ENCODE measurements at places on chromosomes 5 and 9.

DNA sequence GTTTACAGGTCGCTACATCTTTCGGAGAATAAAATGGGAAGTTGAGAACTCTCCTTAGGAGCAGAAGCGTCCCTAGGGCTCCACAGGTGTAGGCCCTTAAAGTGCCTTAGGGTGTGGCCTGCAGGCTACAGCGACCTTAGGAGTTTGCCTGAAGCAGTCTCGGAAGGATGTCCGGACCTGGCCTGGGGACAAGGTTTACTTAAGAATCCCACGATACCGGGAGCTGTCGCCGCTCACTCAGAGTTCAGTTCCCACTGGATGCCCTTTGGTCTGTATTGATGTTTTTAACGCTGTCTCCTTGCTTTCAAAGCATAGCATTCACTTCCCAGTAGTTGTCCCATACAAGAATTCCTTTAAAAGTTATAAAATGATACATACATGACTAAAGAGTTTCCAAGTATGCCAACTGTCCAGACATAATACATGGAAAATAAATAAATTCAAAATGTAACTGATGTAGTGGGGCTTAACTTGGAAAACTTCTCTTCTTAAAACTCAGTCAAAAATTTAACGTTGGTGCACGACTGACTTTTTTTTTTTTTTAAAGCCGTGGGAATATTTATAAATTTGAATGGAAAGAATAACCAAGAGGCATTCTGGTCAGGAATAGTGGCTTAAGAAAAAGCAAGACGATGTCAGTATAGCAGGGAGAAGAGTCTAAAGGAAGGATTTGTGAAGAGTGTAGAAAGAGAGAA lies 848 bp downstream of the RAD50 start:
- DNase-seq = no peak

- DNase-seq = no peak
Measured at GRCh38 chr9:91839926-91840465, 110.0 kb downstream of the ROR2 start.

DNA sequence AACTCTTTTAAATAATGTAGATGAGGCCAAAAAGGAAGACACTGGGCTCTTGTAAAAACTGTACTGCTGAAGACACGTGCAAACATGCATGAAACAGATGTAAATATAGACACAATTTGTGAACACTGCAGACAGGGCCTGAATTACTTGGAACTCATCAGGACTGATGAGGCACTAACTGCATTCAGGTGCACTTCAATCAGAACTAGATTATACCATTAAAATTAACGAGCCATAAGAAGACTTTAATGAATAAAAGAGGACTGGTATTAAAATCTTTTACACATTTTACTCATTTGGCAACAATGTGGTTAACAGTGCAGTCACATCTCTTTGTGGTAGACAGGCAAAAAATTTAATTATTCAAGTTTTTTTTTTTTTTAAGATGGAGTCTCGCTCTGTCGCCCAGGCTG lies 13.4 kb upstream of the ZCCHC9 start:
- no peak for DNase-seq

- no peak for DNase-seq
Measured at GRCh38 chr5:134515801-134516200, 9.7 kb upstream of the JADE2 start.

DNA sequence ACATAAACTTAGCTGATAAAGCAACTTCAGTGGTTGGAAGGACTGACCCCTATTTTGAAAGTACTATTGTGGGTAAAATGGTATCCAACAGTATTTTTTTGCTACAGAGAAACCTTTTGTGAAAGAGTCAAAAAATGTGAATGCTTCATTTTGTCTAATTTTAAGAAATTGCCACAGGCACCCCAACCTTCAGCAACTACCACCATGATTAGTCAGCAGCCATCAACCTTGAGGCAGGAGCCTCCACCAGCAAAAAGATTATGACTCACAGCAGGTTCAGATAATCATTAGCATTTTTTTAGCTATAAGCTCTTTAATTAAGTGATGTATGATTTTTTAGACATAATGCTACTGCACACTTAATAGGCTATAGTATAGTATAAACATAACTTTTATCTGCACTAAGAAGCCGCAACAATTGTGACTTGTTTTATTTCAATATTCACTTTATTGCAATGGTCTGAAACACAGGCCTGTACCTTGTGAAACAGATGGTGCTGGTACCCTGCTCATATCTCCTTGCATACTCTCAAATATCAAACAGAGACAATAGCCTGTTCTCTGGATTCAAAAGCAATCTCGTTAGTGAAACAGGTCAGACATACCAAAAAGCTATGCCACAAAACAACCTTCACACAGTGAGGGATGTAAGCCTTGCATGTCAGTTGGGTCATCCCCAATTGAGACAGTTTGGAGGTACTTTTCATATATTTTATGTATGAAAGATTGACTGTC lies 261.2 kb upstream of the FAM174A start:
- DNase-seq = no peak

- DNase-seq = no peak
Measured at GRCh38 chr5:67178085-67178484, 18.5 kb downstream of the CD180 start.

GRCh38 chr9:93654351-93654961 lies 78.1 kb downstream of the PHF2 start:
- DNase-seq = no peak

GRCh38 chr9:134396258-134396742 lies 70.0 kb downstream of the RXRA start:
- DNase-seq = no peak

DNA sequence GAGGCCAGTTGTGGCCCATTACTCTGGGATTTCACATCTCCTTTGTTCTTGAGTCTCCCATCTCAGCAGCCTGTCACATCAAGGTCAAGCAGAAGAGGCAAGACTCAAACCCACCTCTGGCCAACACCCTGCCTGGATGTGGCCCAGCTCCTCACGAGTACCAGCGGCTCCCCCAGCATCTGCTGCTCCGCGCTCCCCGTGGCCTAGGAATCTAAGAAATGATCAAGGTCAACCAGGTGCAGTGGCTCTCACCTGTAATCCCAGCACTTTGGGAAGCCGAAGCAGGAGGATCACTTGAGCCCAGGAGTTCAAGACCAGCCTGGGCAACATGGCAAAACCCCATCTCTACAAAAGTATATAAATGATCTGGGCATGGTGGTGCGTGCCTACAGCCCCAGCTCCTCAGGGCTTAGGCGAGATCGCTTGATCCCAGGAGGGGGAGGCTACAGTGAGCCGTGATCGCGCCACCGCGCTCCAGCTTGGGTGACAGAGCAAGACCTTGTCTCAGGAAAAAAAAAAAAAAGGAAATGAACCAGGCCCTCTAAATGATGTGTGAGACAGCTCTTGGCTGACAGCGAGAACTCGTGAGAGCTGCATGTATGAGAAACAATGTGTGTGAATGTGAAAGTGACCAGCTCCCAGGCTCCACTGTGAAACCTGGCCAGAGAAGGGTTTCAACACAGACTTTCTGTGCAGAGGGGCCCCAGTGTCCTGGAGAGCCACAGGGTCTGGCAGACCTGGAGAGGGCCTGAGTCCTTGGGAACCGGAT lies 61.6 kb upstream of the ANGPTL2 start:
- no peak for DNase-seq

- no peak for DNase-seq
Measured at GRCh38 chr5:139571966-139572365, 10.8 kb downstream of the UBE2D2 start.

DNA sequence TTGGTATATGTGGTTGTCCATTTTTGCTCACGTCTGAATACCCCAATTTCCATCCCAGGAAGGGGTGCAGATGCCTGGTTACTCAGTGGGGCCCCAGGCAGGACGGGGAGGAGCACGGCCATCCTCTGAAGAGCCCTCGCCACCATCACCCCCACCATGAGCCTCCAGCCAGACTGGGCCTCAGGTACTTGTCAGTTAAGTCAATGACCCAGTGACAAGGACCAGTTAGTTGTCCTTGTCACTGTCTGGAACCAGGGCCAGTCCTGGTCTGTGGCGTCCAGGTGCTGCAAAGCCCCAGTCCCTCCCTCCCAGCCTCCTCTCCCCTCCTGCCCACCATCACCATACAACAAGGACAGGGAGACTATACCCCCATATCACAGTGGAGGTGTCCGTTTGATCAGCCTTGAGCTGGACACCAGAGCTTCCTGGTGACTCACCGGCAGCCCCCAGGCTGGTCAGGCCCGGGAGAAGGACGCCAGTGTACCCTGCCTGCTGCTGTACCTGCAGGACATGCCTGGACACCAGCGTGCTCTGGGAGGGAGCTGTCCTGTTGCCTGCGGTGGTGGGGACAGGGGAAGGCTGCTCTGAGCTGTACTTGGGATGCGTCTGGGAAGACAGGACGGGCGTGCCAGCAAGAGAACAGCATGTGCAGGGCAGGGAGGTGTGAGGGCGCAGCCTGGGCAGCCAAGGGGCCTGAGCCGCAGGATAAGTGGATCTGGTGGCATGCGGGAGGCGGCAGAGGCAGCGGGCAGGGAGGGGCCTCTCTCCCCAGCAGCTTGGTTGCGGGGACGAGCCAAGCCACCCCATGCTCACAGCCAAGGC lies 32.6 kb upstream of the TTLL11 start:
- no peak for DNase-seq

GRCh38 chr9:126938327-126938726 lies 23.7 kb downstream of the RALGPS1 start:
- no peak for DNase-seq

DNA sequence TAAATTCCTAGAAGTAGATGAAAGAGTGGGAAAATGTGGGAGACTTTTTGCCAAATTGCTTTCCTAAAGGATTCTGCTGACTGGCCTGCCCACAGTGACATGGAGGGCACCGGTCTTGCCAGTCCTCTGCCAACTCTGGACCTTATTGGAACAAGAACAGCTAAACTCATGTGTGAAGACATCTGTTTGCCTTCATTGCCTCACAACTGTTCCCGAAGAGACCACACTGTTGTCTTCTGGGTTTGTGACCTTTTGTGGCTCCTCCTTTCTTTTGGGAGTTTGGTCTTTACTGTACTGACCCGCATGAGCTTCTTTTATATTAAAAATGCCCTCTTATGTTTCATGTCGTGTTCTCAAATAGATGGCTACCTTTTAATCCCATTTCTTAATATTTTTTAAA lies 16.1 kb upstream of the WNK2 start:
- no peak for DNase-seq

GRCh38 chr5:173045474-173045873 lies 10.7 kb upstream of the CREBRF start:
- no peak for DNase-seq

DNA sequence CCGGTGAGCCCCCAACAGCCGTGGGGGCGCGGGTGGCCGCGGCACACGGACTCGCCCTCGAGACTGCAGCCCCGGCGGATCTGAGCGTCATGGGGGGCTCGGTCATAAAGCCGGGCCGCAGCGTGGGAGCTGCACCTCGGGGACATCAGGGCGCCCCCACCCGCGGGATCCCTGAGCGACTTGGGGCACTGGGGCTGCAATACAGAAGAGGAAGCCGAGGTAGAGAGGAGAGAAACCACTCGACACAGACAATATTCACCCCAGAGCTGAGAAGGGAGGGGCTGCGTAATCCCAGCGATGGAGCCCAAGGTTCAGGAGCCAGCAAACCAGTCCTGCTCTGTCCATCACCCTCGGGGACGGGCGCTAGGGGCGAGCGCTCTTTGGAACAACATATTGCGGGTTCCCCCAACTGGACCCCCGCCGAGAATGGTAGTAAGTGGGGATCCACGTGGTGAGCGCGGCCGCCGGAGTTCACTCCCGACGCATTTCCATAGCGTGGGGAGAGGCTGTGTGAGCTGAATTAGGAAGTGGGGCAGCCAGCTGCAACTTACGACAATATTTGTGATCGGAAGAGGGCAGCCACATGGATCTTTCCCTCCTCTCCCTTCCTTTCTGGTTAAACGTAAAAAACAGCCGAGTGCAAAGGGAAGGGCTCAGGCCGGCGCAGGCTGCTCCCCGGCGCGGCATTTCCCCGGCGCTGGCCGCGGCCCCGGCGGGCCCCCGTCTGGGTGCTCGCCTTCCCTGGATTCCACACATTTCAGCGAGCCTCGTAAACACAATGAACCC lies 9.9 kb downstream of the PTCH1 start:
- DNase-seq = no peak

- no peak for DNase-seq
Measured at GRCh38 chr9:115183436-115183835, 65.5 kb upstream of the TNC start.

- DNase-seq = no peak
Measured at GRCh38 chr5:53997736-53998627, 312.4 kb downstream of the ARL15 start.

DNA sequence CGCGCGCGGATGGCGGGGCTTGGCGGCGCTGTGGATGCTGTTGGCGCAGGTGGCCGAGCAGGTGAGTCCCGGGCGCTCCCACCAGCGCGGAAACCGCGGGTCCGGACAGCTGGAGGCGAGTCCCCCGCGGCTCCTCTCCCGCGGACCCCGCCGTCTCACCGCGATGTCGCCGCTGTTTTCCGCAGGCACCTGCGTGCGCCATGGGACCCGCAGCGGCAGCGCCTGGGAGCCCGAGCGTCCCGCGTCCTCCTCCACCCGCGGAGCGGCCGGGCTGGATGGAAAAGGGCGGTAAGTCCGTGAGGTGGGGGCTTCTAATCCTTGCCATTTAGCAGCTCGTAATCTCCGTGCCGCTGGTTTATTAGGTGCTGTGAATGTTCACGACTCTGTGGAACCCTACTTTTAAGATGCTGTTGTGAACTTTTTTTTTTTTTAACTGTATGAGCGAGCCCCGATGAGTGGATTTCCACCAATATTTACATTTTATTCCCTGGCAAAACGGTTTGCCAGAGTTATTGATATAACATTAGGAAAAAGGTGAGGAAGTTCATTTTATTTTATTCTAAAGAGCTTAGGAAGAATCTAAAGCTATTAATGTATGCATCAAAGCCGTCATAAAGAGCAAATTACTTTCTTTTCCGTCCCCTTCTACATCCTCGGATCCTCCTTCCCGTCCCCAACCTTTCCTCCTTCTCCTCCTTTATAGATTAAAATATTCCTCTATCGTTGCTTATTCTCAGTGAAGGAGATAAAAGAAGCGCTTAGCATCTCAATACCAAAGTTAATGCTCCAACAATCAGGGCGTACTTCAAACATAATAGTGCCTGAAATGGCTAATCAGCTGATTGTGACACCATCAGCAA lies 579 bp downstream of the ADAMTS16 start:
- DNase-seq = no peak

Measured in AG09319 (cell line).